ENCODE measurements at places on chromosomes 6 and 20.

DNA sequence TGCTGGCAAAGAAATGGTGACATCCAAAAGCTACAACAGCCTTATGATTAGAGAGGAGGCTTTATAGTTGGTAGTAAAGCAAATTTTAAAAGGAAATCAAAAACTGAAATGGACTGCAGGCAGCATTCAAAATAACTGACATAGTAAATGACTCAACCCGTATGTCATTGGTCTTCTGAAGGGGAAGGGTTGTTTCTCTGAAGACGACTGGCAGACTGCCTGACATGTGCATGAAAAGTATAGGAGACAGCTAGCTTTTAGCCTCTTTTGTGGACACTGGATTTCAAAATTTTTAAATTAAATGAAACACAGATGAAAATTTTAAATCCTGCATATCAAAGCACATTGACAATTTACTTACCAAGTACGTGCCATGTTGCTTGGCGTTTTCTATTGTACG lies 90.7 kb downstream of the TRMT6 start:
- DNase-seq: no peak

DNA sequence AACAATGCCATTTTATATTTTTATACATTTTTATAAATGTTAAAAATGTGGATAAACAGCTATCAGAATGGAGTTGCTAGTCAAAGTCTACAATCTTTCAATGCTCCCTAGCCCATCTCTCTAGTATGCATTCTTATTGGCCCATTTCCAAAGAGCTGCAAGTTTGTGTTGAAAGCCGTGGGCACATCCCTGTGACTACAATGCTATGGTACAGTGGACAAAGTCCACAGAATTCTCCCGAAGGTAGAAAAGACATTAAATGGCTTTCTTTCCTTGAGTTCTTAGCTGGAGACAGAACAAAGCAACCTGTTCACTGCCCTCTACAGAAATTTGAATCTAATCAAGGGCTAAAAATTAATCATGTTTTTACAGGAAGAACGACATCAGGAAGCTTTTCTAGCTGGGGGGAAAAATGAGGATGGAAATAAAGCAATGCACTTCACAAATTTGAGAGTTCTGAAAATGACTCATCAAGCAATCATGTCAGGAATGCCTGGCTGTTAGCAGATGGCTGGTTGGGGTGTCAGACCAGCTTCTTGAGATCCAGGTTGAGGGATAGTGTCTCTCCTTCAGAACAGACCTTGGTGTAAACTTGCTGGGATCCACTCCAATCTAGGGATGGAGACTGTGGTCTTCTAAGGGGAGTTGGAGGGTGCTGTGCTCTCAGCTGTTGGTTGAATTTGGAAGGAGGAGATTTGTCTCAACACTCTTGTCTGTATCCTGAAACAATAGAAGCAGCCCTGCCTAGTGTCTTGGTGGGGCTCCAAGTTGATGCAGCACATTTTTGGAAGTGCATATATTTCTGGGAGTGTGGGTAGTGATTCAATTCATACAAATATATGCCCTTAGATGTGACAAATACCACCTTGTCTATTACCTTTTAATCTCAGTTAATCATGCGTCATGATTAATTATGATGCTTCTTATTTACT lies 143.4 kb upstream of the PHACTR1 start:
- DNase-seq: no peak

- DNase-seq: no peak
Measured at GRCh38 chr6:31871046-31871659, 7.6 kb downstream of the SLC44A4 start.

DNA sequence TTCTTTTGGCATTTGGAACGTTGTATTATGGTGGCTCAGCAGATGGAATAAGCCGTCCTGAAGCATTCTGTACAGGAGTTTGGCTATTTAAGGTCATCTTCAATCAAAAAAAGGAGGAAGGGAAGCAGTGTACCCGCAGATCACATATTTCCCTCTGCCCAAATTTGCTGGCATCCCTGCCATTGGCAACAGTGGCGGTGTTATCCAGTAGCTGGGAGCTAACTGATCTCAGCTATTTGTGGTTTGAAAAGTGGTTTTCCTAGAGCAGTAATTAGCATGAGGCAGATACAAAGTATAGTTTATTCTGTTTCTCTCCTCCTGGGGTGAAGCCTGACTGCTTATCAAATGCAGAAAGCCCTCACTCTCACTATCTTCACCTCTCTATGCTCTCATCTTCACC lies 576.8 kb downstream of the QKI start:
- DNase-seq: no peak

GRCh38 chr20:41418739-41419293 lies 52.2 kb upstream of the EMILIN3 start:
- no peak for DNase-seq

- DNase-seq: no peak
Measured at GRCh38 chr6:111590209-111590980, 15.3 kb downstream of the TRAF3IP2 start.

GRCh38 chr6:165129086-165129485 lies 180.3 kb downstream of the C6orf118 start:
- peak; percentile 7 for DNase-seq

DNA sequence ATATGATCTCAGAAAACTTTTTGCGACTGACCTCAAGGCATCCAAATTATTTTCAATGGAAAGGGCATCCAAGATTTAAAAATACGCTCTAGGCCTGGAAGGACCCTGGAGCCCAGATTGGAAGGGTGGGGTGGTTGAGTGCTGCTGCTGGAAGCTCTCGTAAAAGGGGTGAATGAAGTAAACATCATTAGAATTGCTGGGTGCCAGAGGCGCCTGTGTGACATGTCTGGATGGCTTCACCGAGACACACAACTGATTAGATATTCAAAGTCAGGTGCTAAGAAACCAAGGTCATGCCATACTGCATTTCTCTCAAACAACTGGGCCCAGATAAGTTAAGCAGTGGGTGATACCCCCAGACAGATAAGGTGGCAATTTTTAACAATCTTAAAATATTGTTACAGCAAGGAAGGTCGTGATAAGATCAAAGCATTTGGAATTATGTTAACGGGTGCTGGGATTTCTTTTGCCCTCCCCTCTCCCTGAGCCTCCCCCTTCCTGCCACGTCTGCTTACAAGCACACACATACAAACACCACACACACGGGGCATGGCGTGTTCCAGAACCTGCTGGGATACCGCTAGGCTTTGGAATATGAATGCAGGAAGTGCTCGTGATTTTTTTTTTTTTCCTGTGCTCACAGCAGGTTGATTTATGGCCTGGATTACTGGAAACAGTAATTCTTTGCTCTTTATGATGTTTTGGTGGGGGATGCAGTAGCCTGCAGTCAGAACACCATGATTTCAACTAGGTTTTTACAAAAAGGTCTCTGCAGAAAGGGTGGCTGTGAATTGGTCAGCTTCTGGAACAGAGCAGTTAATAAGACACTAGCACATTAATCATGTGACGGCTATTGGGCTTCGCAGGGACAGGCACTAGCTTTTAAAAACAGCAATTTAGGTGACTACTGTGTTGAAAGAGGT lies 551.2 kb downstream of the QKI start:
- DNase-seq: no peak

DNA sequence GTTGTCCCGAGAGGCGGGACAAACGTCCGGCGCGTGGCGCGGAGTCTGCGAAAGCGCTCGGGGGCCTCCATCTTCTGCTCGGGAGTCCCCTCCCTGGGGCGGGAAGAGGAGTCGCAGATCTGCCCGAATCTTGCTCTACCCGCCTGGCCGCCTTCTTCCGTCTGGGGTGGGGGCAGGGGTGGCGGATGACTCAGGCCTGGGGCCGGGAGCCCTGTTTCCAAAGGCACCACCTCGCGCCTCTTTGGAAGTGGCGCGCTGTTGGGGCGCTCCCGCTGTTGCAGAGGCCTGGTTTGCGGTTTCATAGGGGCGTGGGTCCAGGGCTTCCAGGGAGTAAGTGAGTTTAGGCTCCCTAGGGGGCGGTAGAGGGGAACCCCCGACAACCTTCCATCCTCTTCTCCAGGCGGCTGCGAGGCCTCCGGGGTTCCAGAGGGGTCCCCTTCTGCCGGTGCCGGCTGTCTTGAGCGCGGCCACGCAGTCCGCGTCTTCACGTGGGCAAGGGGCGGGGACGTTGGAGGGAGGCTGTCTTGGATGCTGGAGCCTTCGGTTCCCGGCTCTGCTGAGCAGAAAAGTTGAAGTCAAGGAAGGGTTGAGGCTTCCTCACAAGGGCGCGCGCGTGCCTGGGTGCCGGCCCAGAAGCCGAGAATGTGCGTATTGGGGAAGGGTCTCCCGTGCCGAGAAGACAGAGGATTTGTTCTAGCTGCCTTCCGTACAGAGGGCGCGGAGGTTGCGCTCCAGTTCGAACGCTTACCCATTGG lies 2.6 kb upstream of the TFAP2C start:
- DNase-seq: no peak

GRCh38 chr20:43969028-43969447 lies 54.4 kb downstream of the TOX2 start:
- DNase-seq: no peak

GRCh38 chr6:48641544-48641943 lies 530.5 kb upstream of the PTCHD4 start:
- DNase-seq: no peak

DNA sequence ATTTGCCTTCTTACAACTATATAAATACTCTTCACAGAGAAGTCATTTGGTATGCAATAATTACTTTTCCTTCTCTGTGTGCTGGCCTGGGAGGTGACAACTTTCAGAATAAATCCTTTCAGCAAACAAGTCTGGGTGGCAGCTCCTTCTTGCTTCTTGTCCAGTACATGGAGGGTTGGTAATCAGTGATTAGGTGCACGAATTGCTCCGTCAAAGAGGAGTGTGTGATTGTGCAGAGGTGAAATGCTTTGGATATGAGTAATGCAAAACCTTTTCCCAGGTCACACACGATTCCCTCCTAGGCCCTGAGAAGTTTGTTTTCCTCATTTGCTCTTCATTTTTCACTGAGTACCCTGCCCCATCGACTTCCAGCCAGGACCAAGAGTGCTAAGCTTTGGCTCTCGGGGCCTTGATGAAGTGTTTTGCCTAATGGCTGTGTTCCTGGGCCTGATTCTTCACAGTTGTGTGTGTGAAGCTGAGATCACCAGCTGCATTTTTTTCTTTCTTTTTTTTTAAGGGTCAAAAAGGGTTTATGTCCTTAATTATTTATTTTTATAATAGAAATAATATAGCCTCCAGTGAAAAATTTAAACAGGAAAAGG lies 216.5 kb downstream of the ZMYND8 start:
- DNase-seq: no peak

GRCh38 chr6:153043719-153044118 lies 41.2 kb upstream of the MTRF1L start:
- no peak for DNase-seq

DNA sequence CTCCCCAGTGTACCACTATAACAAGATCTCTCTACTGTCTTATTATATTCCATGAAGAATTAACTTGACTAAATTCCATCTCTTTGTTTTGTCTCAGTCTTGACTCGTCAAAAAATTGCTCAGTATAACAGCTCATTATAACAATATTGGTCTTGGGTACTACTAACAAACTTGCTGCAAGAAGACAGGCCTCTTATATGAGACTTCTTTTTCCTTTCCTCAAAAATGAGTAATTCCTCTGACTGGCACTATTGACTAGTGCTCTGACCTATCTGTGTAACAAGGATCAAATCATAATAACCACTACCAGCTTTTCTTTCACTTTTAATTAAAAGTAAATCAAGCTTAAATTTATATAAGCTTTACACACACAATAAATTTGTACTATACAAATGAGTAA lies 91.3 kb upstream of the THEMIS start:
- no peak for DNase-seq

DNA sequence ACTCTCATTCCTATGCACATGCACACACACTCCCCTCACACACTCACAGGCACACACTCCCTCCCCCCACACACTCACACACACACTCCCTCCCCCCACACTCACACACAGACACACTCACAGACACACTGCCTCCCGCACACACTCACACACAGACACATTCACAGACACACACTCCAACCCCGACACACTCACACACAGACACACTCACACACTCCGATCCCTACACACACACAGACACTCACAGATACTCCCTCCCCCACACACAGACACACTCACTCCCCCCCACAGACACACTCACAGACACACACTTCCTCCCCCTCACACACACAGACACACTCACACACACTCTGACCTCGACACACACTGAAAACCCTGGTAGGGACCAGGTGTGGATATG lies 176.2 kb downstream of the TFAP2C start:
- DNase-seq: no peak

DNA sequence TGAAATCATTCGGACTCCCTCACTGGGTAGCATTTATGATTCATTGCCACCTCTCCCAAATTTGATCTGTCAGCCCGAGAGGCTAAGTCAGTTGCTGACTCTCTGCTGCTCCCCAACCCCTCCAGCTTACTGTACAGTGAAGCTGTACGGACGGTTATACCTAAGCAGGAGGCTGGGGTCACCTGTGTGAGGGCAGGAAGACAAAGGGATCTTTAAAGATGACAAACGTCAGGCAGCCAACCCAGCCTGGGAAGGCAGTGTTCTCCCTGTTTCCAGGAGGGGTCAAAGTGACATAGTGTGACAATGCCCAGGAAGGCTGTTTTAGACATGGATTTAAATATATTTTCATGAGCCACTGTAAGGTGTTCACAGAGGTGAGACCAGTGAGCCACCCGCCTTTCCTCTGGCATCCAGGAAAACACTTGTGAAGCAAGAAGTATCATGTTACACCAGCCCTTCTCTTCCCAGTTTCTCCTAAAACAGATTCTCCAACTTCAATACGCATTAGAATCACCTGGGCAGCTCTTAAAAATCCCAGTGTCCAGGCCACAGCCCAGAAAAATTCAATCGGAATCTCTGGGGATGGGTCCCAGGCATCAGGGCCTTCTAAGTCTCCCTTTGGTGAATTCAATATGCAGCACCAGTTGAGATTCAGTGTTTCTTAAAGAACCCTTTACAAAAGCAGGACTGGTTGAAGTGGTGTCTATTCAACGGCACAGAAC lies 6.8 kb upstream of the PAX1 start:
- no peak for DNase-seq

DNA sequence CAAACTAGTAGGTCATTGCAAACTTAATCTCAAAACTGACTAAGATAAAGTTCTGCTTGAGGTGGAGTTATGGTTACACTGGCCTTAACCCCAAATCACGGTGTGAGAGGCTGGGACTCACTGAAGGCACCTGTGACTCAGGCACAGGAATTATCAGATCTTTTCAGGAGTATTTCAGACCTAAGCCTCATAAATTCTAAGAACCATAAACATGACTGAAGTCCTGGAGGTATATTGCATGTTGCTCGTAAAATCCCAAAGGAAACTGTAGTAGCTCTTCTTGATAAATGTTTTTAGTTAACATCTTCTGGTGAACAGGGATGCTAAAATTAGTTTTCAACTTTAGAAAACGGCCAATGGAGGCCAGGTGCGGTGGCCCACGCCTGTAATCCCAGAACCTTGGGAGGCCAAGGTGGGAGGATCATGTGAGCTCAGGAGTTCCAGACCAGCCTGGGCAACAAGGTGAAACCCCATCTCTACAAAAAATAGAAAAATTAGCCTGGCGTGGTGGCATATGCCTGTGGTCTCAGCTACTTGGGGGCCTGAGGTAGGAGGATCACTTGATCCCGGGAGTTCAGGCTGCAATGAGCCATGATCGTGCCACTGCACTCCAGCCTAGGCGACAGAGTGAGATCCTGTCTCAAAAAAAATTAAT lies 36.5 kb downstream of the DZANK1 start:
- no peak for DNase-seq

GRCh38 chr6:26089272-26089671 lies 2.0 kb downstream of the HFE start:
- no peak for DNase-seq

- DNase-seq: peak; percentile 62
Measured at GRCh38 chr6:168968228-168968627, 285.4 kb downstream of the THBS2 start.

- peak; percentile 89 for DNase-seq
Measured at GRCh38 chr20:51456511-51457509, 85.7 kb downstream of the NFATC2 start.
